ENCODE measurements at places on chromosomes 2 and 18. TPM values are rescaled to one million over a fixed set of nuclear protein-coding genes. Genes with fewer than 3 reads are reported as not detected.

The DCDC2C gene
- not detected for total RNA-seq

DNA sequence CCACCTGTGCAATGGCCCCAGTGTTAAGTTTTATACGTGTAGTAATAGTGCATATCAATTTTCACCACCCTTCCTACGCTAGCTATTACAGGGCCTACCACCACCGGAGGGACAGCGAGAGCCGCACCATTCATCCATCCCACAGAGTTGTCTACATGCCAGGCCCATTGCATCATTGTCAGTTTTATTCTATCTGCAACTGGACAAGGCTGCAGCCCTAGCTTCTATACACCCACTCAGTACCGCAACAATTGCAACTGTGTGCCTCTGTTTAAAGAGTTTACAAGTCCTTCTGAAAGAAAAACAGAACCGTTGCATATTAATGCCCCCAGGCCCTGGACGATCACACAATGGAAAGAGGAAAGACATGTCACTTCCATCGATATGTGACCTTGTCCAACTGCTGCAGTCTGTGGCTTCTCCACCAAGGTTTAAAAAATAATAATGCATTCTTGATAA lies 58.6 kb downstream of the ZEB2 start:
- DNase-seq = no peak

GRCh38 chr2:31263636-31264190 lies 29.8 kb downstream of the EHD3 start:
- DNase-seq = no peak

- DNase-seq = peak; percentile 54
Observed at GRCh38 chr2:91839904-91840868, 3031.0 kb upstream of the TEKT4 start.

DNA sequence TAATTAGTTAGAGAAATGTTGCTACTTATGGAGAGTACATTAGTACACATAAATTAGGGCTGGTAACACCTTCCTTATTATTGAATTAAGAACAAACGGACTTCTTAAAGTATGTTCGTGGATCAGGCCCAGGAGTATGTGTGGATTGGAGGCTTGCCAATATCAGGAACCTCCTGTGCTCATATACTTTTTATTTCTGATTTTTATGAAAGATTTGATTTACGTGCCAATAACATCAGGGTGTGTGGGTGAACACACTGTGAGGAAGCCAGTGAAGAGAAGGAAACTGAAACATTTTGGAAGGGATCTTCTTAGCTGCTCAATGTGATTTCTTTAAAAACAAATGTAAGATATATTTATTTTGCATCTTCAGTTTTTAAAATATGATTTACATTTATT lies 113.0 kb downstream of the EFEMP1 start:
- no peak for DNase-seq

DNA sequence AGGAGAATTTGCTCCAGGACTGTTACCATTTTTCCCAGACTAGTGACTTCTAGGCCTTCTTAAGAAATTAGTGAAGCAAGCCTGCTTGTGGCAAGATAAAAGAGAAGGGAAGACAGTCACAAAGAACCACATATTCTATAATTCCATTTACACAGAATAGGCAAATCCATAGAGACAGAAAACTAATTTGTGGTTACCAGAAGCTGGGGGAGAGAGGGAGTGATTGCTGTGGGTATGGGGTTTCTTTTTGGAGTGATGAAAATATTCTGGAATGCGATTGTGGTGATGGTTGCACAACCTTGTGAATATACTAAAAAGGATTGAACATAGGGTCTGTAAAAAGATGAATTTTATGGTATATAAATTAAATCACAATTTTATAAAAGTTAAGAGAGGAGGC lies 37.5 kb upstream of the SIX2 start:
- no peak for DNase-seq

GRCh38 chr18:3660739-3661515 lies 211.0 kb downstream of the TGIF1 start:
- DNase-seq = no peak

DNA sequence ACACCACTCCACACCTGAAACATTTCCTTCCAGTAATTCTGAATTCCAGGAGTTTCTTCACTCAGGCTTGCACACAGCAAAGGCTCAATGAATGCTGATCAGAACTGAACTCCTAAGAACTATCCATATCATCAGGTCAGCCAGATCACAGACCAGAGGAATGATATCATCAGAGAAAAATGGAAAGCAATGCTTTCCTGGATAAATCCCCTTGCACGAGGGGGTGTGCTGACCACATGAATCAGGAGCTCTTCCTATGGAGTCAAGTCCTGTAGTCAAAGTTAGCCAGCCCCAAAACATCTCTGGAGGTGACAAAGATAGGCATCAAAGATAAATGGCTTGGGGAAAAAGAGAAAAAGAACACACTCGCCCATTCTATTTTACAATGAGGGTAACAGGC lies 83.8 kb upstream of the ACVR2A start:
- DNase-seq = no peak

- no peak for DNase-seq
Observed at GRCh38 chr2:317501-318424, 29.9 kb upstream of the ALKAL2 start.

- no peak for DNase-seq
Observed at GRCh38 chr18:58583569-58583968, 45.3 kb downstream of the ALPK2 start.

DNA sequence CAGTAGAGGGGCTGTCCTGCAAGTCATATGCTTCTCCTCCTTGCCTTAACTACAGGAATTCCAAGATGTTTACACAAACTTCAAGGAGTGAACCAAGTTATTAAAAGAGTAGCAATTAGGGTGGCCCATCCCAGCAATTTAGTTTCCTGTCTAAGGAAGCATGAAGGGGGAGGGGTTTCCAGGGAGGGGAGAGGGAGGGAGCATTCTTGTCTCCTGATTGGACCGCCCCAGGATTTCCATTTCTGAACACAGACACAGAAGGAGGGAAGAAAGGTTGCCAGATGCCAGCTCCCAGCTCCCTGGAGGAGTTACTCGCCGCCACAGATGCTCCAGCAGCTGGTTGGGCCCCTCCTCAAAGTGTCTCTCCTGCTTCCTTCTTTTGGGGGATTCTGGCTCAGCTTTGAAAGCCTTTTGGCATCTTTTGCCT lies 107.6 kb downstream of the TRIB2 start:
- no peak for DNase-seq

GRCh38 chr2:46410273-46411244 lies 68.8 kb upstream of the TMEM247 start:
- DNase-seq = peak; percentile 74

- no peak for DNase-seq
Observed at GRCh38 chr18:59219672-59220163, at the start of gene GRP. Gene GRP (plus strand): TSS chr18:59220158. CDS start chr18:59220266, 108 bp downstream.

DNA sequence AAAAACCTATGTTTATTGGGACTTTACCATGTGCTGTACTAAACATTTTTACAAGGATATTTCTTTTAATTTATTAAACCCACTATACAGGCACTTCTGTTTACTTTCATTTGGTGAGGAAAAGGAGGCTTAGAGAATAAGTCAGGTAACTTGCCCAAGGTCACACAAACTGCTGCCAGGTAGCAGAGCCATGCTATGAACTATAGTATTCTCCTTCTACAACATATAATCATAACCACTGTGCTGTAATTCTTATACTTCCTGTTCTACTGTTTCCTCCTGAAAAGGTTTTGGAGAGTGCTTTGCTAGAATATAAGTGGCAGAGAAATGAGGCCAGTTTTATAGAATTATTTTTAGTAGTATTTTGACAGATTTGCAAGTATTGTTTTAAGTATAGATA lies 29.5 kb downstream of the SLC39A10 start:
- DNase-seq = no peak

DNA sequence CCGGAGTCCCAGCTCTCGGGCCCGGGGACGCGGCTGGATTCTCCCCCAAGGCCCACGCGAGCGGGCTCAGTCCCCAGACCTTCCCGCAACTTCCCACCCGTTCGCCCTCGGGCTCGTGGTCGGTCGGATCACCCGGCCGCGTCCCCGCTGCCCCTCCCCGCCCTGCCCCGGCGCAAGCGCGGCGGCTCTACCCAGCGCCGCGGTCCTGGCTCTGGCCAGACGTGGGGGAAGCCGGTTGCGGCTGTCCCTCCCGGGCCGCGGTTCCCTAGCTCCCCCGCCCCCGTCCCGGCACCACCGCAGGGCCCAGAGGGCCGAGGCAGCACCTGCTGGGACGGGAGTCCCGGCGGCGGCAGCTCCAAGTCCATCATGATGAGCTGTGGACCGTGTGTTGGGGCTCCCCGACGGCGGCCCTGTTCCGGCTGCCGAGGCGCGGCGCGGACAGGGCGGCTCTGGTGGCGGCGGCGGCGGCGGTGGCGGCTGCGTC lies 276 bp downstream of the NFE2L2 start:
- DNase-seq = peak; percentile 82

The PLA2R1 gene
- 9.0 TPM for total RNA-seq

DNA sequence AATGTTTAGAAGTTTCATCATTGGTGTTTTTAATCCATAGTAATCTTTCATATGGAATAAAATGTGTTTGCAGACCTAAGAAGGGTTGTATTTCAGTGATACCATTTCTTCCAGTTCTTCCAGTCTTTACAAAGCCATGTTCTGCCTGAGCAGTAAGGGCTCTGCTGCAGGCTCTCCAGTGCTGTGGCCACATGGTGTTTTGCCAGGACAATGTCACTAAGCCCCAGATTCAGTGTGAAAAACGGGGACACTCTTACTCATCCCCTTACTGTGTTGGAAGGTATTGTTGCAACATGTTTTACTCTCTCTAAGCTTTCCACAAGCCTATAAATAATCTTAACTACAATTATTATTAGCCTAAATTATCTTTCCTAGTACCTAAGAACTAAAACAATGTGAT lies 481.4 kb upstream of the CDH7 start:
- DNase-seq = no peak

DNA sequence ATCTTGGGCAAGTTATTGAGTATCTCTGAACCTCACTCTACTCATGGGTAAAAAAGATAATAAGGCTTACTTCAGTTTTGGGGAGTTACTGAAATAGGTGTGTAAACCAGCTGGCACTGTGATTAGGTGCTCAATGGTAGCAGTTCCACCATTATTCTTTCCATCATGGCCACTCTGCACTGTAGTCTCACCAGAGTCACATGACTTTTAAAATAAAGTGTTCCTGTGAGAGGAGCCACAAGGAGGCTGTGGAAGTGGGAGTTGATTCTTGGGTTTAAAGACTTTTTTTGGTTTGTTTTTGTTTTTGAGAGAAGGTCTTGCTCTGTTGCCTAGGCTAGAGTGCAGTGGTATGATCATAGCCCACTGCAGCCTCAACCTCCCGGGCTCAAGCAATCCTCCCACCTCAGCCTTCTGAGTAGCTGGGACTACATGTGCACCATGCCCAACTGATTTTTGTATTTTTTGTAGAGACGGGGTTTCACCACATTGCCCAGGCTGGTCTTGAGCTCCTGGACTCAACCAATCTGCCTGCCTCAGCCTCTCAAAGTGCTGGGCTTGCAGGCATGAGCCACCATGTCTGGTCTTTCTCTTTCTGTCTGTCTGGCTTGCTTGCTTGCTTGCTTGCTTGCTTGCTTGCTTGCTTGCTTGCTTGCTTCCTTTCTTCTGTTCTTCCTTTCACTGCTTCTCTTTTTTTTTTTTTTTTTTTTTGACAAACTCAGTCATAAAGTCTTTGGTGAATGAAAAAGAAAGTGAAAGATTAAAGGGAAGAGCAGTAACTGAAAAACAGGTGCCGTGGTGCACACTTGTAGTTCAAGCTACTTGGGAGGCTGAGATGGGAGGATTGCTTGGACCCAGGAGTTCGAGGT lies 21.2 kb upstream of the ACVR1 start:
- no peak for DNase-seq

The KIF5C gene
- 0.49 TPM for total RNA-seq

The CHN1 gene
- 30.6 TPM for total RNA-seq

GRCh38 chr2:224310943-224311625 lies 90.8 kb downstream of the FAM124B start:
- no peak for DNase-seq

The PLEKHH2 gene
- total RNA-seq = 53.8 TPM

The CDH2 gene
- total RNA-seq = 1.8 TPM

GRCh38 chr2:140657657-140658056 lies 1473.2 kb downstream of the LRP1B start:
- no peak for DNase-seq

The ASXL3 gene
- total RNA-seq = 1.3 TPM

GRCh38 chr2:181357979-181358378 lies 99.2 kb upstream of the ITGA4 start:
- no peak for DNase-seq

The MLPH gene
- total RNA-seq = 423 TPM

DNA sequence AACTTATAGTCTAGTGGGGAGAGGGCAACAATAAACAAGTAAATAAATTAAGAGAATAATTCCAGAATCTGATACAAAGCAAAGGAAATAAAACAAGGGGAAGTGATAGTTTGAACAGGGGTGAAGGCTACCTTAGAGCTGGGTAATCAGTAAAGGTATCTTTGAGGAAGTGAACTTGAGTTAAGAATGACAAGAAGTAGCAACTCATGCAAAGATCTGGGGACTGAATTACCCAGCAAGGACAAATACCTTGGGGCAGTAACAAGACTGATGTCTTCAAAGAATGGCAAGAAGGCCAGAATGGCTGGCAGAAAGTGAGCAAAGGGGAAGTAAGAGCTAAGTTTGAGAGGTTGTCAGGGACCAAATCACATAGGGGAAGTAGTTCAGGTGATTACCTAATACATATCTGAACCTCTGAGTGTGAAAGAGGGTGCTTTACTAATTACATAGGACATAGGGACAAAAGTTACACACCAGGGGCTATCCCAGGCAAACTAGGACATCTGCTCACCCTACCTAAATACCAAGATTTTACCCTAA lies 244.6 kb upstream of the HNRNPA3 start:
- no peak for DNase-seq

GRCh38 chr2:80007777-80008503 lies 296.6 kb downstream of the LRRTM1 start:
- no peak for DNase-seq

DNA sequence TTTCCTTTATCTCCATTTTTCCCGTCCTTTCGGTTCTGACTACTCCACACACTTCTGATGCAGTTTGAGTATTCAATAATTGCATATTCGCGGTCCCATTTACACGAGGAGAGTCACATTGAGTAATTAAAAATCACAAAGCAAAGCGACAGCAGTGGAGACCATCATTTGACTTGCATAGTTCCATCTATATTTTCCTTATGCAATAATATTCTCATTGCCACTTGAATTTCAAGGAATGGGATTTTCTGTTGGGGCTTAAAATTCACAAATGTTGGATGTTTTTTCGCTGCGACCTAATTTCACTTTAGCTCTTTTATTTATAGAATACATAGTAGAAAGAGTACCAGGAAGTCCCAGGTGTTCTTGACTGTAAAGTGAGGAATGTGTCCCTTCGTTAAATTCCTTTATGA lies 186.8 kb downstream of the ZEB2 start:
- DNase-seq = no peak

All from upper lobe of right lung (tissue), 1 donor.